Stimulated activated CD8-positive, alpha-beta memory T cell treated with anti-CD3 and anti-CD28 coated beads, Interleukin-4, amount 100 ng/mL, for 1 hour (primary cell): ENCODE measurements at places on chromosomes 11 and 22.

GRCh38 chr11:102306817-102307726, 10.2 kb upstream of the BIRC3 start:
- DNase-seq: no peak

DNA sequence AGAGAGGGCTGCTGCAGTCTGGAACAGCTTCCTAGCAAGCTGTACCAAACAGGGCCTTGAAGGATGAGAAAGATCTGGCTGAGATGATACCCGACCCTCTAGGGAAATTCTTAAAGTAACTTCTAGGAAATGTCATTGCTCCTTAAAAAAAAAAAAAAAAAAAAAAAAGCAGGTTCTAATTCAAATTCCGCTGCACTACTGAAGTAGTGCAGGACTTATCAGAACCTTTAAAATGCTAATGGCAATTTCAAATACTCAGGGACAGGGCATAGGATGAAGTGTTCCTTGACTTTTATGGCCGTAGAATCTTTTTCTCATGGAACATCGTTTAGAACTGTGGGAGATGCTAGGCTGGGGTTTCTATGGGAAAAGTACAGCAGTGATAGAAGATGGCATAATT, 13.1 kb downstream of the MIAT start:
- no peak for DNase-seq

- no peak for DNase-seq
Measured at GRCh38 chr11:85805387-85805786, 5.6 kb downstream of the SYTL2 start.

DNA sequence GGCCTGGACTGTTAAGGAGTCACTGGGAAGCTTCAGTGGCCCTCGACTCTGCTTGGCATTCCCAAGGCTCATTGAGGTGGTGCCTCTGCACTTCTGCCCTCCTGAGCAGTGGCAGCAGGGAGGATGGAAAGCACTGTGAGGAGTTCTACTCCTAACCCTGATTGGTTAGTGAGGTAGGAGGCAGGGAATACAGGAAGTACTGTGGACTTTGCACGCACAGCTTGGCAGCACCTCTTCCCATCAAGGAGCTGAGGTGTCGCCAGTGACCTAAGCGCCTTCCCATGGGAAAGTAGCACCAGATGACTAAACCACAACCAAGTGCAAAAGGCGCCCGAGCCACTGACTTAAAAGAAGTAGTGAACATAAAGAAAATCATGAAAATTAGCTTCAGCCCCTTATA, 152.5 kb upstream of the CADM1 start:
- DNase-seq: no peak

GRCh38 chr11:71204294-71204693, 48.1 kb downstream of the SHANK2 start:
- DNase-seq: no peak

- no peak for DNase-seq
Measured at GRCh38 chr22:37917874-37918548, 11.9 kb downstream of the MICALL1 start.

GRCh38 chr11:128522943-128523518, 64.3 kb downstream of the ETS1 start:
- no peak for DNase-seq
